ENCODE measurements at places on chromosomes 12 and 14.

GRCh38 chr14:95294834-95295599 is 24.7 kb downstream of the CLMN start:
- DNase-seq, result no peak

- no peak for DNase-seq
Measured at GRCh38 chr14:30082486-30082885, 154.8 kb upstream of the PRKD1 start.

DNA sequence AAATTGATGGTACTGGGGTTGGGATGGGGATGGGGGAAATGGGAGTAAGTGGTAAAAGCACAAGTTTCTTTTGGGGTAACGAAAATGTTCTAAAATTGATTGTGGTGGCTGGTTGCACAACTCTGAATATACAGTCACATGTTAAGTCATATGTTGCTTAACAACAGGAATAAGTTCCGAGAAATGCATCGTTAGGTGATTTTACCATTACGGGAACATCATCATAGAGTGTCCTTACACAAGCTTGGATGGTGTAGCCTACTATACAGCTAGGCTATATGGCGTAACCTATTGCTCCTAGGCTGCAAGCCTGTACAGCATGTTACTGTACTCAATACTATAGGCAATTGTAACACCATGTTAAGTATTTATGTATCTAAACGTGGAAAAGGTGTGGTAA is 31.0 kb downstream of the ITGA7 start:
- DNase-seq, result no peak

DNA sequence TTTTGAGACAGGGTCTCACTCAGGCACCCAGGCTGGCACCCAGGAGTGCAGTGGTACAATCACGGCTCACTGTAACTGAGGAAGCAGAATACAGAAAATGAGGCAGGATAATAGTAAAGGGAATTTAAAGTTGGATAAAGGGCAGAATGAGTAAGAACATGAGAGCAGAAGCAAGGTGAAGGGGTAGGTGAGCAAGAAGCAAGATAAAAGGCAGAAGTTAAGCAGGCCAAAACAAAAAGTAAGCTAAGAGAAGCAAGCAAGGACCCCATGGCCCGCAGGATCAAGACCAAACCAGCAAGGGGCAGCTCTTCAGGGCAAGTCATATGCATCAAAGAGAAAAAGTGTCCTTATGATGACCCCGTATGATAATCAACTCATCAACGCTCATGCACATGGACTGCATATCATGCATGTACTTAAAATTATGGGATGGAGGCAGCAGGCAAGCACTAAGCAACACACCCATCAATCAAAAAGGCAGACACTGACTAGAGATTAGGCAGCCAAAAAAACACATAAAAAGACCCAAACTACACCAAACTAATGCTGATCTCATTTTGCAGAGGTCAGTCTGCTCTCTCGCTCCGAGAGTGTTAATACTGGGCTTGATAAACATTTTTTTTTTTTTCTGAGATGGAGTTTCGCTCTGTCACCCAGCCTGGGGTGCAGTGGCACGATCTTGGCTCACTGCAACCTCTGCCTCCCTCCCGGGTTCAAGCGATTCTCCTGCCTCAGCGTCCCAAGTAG is 11.6 kb downstream of the TIMELESS start:
- DNase-seq, result no peak

GRCh38 chr12:66823857-66824570 is 145.1 kb upstream of the GRIP1 start:
- no peak for DNase-seq

DNA sequence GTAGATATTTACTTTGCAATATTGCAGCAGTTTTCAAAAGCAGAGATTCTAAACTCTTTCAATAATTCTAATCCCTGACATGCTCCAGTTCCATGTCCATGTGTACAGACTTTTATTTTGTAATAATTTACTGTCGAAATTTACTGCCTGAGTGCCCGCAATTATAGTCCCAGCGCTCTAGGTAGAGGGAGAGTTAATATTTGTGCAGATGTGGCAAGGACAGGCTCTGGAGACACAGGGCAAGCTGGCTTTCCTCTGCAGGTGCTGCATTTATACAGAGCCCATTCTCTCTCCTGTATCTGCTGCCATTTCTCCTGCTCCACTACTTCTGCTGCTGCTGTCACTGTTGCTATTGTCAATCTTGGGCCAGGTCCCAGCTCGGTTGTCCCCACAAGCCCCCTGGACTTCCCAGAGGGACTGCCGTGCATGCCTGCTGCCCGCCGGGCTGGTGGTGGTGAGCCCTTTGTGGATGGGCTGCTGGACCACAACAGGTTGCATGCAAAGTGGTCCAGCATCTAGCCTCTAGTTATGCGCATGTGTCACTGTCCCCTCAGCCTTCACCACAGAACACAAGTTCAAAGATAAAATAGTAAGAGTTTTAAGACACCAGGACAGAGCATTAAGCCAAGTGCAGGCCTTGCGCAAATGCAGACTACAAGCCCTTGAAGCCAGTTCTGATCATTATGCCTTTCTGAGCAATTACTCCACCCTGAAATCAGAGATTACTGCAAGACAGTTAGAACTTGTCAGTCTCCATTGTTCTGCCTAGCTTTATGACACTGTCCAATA is 40.8 kb upstream of the CSRP2 start:
- no peak for DNase-seq

DNA sequence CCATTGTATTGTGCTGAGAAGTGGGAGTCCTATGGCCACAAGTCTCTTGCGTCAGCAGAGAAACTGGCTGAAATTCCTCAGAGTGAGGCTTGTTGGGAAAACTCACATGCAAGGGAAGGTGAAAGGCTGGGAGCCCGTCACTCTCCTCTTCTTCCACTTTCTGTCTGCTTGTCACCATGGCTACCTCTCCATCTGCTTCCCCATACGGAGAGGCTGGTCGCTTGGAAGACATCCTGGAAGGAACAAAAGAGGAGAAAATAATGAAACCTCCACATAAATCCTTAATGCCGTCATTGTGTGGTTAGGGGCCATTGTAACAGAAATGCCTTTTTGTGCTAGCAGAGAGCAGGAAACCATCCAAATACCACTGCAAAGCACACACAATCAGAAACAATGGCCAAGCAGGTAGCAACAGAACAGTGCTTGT is 53.7 kb downstream of the SOX5 start:
- peak; percentile 10 for DNase-seq

DNA sequence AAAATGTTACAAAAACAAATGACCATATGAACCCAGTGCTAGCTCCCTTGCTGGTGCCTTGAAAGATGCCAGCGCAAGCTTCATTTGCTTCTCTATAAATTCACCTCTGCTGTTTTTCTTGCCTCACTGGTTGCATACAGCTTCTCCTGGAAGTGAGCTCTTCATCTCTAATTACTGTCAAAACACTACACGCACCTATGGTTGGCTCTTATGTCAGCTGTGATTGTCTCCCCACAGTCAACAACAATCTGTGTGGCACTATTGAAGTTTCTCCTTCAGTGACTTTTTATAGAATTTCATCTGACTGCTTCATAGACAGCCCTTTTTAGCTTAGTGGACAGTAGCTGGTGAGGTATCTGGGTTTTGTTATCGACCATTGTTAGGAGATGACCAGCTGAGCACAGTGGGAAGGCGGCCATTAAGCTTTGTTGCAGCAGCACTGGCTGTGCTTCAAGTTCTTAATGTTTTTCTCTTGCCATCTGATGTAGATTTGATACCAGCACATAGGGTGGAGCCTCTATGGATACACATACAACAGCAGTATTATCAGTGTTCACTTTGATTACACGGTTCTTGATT is 131.8 kb downstream of the KITLG start:
- no peak for DNase-seq

DNA sequence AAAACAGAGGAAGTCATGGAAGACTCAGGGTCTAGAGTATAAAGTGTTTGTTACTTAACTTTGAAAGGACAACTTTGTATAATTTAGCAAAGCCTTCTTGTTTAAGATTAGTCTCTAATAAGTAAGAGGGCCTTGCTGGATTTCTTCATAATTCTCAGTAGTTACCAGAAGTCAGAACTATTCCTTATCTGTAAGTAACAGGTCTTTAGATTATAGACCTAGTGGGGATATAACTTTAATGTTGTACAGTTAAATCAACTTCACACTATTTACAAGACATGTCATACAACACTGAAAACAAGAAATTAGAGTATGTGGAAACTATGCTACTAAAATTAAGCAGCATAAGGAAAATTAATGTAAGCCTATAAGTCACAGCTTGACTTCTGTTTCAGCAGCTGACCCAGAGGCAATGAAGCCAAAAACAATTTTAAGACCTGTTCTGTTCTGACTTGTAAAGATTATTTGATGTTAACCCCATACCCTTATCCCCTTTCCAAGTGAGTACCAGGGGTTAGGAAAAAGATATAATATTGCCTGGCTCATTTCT is 398.3 kb downstream of the RAD51B start:
- DNase-seq, result no peak

- DNase-seq, result no peak
Measured at GRCh38 chr14:43789458-43789857, 717.6 kb downstream of the FSCB start.

GRCh38 chr12:94435511-94435927 is 24.1 kb downstream of the CEP83 start:
- no peak for DNase-seq

DNA sequence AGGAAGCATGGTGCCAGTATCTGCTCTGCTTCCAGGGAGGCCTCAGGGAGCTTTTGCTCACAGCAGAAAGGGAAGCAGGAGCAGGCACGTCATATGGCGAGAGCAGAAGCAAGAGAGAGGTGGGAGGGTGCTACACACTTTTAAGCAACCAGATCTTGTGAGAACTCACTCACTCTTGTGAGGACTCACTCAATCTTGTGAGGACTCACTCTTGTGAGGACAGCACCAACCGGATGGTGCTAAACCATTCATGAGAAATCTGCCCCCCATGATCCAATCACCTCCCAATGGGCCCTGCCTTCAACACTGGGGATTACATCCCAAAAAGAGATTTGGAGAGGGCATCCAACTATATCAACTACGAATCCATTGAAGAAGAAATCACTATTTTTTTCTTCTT is 34.3 kb upstream of the LMNTD1 start:
- DNase-seq, result no peak

- no peak for DNase-seq
Measured at GRCh38 chr12:89920866-89921265, 212.2 kb upstream of the ATP2B1 start.

- no peak for DNase-seq
Measured at GRCh38 chr14:78298298-78298697, 128.1 kb downstream of the NRXN3 start.

DNA sequence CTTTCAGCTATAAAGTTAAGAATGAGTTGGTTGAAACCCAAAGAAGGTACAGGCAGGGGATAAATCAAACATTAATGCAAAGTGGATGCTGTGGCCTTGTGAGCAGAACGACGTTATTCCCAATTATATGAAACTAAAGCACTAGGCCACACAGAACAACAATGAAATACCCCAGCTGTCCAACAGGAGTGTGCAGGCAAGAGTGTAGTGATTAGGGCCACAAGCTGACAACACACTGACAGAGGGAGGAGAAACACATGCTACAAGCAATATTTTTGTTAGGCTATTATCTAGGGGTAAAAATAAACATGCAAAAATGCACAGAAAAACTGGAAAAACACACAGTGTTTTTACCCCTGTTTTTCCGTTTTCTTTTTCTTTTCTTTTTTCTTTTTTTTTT is 15.0 kb downstream of the MAP3K9 start:
- no peak for DNase-seq

- peak; percentile 31 for DNase-seq
Measured at GRCh38 chr14:33307691-33308251, 369.1 kb downstream of the NPAS3 start.

GRCh38 chr12:126268222-126268621 is 1203.0 kb downstream of the AACS start:
- no peak for DNase-seq

GRCh38 chr12:119327471-119327870 is 7.1 kb upstream of the CCDC60 start:
- no peak for DNase-seq

GRCh38 chr12:132702640-132703039 is 8.0 kb upstream of the PGAM5 start:
- DNase-seq, result no peak

- no peak for DNase-seq
Measured at GRCh38 chr14:94088516-94088915, 7.4 kb downstream of the IFI27L1 start.

GRCh38 chr14:97843066-97843465 is 1045.9 kb downstream of the VRK1 start:
- DNase-seq, result no peak

DNA sequence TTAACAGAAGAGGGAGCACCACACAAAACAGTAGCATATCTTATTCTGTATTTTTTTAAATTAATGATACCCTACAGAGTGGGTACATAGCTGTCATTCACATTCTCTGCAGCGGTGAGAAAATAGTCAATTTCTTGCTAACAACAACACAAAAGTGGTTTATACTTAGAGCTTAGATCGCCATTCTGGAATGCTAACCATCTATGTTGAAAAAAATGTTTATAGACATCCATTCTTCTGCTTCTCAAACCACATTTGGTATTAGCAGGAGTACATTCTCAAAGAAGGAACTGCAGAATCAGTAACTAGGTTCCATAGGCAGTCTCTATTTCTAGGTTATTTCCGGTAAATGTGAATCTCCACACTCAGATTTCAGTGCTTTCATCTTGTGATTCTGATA is 185.9 kb downstream of the PPFIA2 start:
- no peak for DNase-seq

GRCh38 chr12:69647178-69647577 is 36.5 kb upstream of the LRRC10 start:
- DNase-seq, result no peak

DNA sequence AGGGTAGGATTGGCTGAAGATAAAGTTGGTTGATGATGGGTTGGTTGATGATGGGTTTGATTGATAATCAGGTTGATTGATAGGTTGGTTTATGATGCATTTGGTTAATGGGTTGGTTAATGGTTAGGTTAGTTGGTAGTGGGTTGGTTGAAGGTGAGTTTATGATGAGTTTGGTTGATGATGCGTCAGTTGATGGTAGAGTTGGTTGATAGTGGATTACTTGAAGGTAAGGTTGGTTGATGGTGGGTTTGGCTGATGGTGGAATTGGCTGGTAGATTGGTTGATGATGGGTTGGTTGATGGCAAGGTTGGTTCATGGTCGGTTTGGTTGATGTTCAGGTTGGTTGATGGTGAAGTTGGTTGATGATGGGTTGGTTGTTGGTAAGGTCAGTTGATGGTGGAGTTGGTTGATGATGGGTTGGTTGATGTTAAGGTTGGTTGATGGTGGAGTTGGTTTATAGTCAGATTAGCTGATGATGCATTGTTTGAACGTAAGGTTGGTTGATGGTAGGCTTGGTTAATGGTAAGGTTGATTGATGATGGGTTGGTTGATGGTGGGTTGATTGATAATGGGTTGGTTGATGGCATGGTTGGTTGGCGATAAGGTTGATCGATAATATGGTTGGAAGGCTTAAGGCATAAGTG is 146.4 kb downstream of the ADGRD1 start:
- DNase-seq, result no peak

DNA sequence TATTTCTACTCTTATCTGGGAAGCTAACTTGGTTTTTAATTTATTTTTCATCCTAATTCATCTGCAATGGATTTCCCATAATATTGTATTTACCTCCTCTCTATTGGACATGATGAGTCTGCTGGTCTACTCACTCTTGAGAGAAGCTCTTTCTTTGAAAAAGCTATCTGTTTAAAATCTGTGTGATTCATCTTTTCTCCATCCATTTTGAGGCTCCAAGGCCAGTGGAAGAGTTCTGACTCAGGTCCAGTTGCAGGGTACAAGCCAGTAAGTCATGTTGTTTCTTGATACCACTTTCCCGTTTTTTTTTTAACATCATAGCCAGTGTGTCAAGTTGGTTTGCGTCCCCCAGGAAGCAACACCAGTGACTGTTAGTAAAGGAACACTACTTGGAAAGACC is 160.3 kb upstream of the BMP4 start:
- DNase-seq, result no peak

Measured in occipital lobe (tissue), 3 donors.